ENCODE measurements at places on chromosomes 5 and 9.

DNA sequence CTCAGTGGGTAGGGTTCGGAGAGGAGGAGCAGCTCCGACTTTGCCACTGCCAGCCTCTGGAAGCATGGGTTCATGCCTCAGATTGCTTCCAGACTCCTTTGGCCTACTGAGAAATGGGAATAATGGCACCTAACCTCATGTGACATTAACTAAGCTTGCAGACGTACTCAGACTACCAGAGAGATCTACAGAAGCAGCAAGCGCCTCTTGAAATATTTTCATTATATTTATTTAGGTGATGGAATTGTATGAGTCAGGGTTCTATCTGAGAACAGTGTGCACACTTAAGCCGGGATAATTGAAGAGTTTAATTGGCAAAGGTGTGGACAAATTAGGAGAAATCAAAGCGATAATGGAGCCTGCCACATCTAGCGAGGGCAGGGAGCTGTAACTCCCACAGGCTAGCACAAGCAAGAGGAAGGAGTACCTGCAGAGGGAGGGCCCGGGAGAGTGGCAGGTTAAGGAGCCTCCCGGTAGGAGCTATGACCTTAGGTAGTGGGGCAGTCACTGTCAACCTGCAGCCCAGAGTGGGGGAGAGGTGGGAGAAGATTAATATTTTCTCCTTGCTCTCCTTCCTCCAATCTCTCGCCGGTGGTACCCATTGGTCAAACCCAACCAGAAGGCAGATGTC, 12.2 kb upstream of the PDZD2 start:
- DNase-seq, result no peak

DNA sequence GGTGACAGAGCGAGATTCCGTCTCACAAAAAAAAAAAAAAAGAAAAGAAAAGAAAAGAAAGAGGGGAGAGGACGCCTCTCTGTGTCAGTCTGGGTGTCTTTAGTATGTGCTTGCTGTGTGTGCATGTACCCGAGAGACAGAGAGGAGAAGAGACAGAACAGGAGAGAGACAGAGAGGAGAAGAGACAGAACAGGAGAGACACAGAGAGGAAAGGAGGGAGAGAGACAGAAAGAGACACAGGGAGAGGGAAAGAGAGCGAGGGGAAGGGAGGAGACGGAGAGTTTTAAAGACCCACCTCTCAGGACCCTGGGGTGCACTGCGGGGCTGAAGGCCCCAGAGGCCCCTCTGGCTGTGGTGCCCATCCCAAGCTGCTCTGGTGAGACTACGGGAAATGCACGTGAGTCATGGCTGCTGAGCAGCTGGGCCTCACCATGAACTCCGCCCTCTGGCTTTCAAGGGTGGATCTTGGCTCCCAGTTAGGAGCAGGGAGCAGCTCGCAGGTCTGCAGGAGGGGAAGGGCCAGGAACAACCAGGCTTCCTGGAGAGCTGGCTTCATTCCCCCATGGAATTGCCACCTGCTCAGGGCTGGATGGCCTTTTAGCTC, 7.9 kb downstream of the SLC6A3 start:
- no peak for DNase-seq

GRCh38 chr5:51397996-51398395, 14.7 kb downstream of the ISL1 start:
- no peak for DNase-seq

DNA sequence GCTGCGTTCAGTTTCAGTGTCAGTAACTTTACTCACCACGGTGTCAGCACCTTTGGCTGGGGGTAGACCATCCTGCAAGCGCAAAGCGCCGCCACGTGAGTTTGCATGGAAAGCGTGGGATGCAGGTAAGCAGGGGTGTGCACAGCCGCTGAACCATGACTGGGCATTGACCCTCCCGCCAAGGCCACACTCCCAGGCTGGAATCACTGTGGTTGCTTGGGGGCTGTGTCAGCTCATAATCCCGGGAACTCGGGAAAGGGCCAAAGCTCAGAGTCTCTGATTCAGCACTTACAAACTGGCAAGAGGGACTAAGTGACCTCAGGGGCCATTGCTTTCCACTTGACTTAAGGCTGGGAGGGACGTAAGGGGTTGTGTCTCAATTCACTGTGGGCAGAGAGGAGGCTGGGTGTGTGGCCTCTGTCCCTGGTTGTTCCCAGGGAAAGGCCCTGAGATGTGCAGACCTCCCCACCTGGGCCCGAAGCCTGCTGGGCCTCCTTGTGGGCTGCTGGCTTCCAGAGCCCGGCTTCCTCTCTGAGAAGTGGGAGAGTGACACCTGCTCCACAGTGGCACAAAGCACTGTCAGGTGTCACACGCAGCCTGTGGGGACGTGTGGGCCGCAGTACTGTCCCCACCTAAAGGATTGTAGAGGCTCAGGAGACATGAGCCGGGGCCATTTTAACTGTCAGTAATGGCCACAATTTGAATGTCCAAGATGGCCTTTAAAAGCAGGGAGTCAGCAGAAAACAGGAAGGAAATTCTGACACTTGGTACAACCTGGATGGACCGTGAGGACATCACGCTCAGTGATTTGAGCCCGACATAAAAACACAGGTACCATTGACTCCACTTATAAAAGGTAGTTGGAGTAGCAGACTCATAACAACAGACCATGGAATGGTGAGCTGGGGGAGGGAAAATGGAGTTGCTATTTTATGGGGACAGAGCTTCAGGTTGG, 16.7 kb downstream of the ABO start:
- DNase-seq, result no peak

DNA sequence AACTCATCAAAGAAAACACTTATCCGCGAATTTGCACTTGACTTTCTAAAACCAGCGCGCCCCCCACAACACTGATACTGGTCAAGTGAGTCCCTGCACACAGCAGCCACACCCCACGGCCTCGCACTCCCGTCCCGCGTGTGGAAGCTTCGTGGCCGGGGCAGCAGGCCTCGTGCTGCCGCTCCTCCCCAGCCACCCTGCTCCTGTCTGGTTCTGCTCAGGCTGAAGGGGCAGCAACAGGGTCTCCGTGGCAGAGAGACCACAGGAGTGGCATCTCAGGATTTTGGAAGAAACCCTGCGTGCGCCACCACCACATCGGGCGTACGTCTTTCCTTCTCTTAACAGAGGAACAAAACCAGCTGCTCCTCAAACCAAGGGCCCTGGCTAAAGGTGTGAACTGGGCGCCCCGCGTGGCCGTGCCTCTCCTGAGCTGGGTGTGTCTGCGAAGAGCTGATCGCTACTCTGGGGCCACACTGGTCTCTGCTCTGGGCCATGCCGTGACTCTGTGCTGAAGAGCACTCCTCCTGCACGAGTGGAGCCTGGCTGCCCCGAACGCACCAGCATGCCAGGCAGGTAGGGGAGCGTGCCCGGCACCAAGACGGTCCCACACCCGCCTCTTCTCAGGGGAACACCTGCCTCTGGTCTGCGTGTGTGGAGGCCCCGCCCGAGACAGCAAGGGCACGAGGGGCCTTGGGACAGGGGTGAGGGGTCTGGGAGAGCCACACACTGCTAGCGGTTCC, 17.4 kb upstream of the LHX3 start:
- DNase-seq, result no peak

DNA sequence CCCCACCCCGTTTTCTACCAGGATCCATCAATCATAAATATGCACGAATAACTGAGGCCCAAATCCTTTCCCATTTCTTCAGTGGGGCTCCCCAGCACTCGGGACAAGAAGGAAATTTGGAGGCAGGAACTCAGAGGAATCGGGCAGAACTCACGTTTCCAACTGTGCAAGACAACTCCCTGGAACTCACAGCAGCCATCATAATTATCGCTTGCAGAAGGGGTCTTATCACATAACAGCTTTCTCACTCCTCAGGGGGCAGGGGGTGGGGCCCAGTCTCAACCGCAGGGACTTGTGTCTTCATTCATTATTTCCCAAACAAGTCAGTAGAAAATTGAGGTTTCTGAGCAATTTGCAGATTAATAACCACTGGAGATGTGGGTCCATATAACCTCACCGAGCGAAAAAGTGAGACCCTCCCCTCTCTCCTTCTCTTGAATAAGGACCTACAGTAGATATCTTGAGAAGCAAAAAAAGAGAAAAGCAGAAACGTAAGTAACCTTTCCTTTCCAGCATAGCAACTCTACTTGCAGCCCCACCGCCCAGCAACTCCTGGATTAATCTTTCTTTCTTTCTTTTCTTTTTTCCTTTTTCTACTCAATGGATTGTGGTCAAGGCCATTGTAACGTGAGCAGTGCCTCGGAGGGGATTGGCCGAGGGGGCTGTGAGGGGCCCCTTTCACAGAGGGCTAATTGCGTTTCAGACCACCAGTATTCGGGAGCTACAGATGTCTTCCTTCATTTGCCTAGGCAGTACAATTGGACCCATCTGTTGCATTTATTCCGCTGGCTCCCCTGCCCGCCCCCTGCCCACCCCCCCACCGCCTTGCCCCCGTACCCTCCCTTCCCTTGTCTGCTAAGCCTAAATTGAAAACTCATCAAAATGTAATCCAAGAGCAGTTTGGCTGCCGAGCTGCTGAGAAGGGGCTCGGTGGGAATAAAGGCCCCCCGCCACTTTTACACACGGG, 24.7 kb upstream of the TIFAB start:
- DNase-seq, result no peak

DNA sequence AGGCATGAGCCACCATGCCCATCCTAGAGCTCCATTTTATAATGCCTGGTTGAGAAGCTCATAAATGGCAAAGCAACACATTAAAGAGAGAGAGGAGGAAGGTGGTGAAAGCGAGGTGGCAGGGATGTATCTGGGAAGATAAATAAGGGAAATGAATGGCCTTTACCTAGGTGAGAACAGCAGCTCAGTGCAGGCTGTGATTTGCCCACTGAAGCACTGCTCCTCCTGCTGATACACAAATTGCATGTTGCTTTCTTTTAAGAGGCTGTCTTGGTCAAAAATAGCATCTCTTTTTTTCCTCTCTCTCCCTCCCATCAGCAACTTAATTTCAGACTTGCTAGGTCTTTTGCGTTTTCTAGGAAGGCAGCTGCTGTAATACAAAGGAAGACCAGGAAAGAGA, 258.9 kb downstream of the FAM114A2 start:
- no peak for DNase-seq

Measured in activated naive CD8-positive, alpha-beta T cell treated with anti-CD3 and anti-CD28 coated beads for 36 hours (primary cell).